Small intestine (tissue), 16 donors: ENCODE measurements at places on chromosomes 6 and 20.
A peak's percentile ranks its signal among the peaks of the same experiment; 100 is the strongest.

GRCh38 chr20:41003143-41003935 is 25.3 kb upstream of the TOP1 start:
- no peaks in the 10 kb centered on the region for H3K27me3 ChIP-seq
- H3K4me3 ChIP-seq: no peak overlapping the region
- H3K27ac ChIP-seq: peak overlapping the region; percentile 85
- no peaks in the 10 kb centered on the region for H3K36me3 ChIP-seq

DNA sequence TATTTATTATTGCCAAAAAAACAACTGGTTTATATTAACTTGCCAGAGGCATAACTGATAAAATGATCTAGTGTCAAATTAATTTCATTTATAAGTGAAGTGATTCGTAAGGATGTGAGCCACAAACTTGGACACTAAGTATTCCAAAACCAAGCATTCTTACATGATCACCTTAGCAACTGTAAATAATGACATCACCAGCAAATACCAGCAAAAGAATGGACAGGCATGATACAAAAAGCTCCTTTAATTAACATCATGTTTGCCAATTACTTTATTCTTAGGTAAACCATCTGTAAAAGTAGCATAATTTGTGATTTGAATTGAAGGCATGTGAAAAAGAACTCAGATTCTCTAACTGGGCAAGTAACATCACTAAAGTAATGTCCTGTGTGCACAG is 17.2 kb upstream of the FNDC1 start:
- no peak overlapping the region for H3K27ac ChIP-seq
- H3K4me1 ChIP-seq: no peaks in the 10 kb centered on the region
- no peaks in the 10 kb centered on the region for H3K27me3 ChIP-seq
- DNase-seq: no peak
- H3K36me3 ChIP-seq: no peaks in the 10 kb centered on the region

- H3K4me3 ChIP-seq: no peak overlapping the region
- H3K4me1 ChIP-seq: no peaks in the 10 kb centered on the region
- H3K27me3 ChIP-seq: no peaks in the 10 kb centered on the region
- H3K27ac ChIP-seq: peak overlapping the region; percentile 90
- DNase-seq: peak; percentile 90
Observed at GRCh38 chr6:42113936-42114636, 28.3 kb downstream of the C6orf132 start.

DNA sequence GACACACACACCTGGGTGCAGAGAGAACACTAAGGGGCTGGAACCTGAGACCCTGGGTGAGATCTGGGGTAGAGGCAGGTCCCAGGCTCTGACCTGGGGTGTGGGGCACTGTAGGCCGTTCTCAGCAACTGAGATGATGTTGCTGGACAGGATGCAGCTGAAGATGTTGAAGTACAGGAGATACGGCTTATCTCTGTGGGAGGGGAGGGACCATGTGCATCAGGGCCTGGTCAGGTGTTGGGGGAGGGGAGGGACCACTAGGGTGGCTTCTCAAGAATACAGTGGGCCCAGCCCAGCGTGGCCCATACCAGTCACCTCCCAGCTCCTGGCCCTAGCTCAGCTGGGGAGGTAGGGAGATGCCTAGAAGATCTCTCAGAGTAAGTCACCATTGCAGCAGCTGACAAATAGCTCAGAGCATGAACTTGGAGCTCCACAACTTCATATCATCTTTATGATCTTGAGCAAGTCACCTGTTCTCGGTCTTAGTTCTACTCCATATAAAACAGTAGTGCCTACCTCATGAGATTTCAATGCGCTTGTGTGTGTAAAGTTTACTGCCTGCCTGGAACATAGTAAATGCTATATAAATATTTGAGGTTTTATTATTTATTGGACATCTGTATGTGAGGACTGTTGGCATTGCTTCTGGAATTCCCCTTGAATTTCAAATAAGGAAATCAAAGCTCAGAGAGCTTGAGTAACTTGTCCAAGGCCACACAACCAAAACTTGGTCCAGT is 3.8 kb downstream of the SLC44A4 start:
- peaks cover 24% of the 10 kb centered on the region for H3K4me1 ChIP-seq
- H3K36me3 ChIP-seq: peaks cover 5% of the 10 kb centered on the region
- H3K27me3 ChIP-seq: no peaks in the 10 kb centered on the region
- H3K4me3 ChIP-seq: no peak overlapping the region
- H3K27ac ChIP-seq: no peak overlapping the region

DNA sequence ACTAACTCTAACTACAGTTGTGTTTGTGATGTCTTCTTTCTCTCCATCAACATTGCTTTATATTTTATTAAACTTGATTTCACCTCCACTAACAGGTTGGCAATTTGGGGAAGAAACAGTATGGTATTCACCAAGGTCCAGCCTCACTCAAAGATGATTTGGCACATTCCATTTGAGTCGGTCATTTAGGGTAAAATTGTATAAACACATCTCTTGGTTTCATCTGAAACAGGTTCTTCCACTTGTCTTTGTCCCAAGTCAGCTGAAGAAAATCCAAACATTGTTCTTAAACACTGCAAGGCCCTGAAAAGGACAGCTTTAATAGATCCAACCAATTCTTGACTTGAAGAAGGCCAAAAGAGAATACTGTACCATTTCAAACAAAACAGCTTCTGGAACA is 104.9 kb upstream of the NT5E start:
- no peaks in the 10 kb centered on the region for H3K36me3 ChIP-seq
- DNase-seq: no peak
- no peaks in the 10 kb centered on the region for H3K4me1 ChIP-seq
- no peak overlapping the region for H3K27ac ChIP-seq
- H3K4me3 ChIP-seq: no peak overlapping the region

GRCh38 chr6:38640216-38640909 is 634 bp upstream of the BTBD9 start:
- H3K27ac ChIP-seq: peak overlapping the region; percentile 94
- peaks cover 9% of the 10 kb centered on the region for H3K4me1 ChIP-seq
- H3K36me3 ChIP-seq: no peaks in the 10 kb centered on the region
- H3K4me3 ChIP-seq: peak overlapping the region; percentile 82
- DNase-seq: no peak
- no peaks in the 10 kb centered on the region for H3K27me3 ChIP-seq

DNA sequence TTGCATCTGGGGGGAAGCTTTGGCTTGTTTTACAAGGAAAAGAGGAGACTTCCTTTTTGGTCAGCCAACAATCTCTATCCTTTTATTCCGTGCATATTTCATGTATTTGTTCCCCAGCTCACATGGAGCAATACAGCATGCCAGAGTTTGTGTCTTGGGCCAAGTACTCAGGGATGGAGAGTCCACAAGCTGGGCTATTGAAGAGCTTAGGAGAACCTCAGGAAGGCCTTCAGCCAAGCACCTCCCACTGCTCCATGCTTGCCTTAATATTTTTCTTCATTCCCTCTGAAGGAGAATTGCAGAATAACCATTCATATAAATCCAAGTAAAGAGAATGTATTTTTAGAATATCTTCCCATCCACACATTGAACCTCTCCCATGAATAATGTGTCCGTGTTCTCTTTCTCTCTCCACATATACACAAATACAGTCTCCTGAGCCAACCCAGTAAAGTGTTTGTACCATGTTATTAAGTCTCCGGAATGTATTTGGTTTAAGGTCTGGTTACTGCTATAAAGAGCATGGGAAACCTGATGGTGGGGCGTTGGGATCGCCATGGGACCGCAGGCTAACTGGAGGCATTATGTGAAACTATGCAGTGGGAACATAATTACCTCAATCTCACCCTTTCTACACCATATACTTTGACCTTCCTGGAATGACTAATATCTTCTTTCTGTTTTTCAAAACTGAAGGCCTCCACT is 3.0 kb downstream of the LAMA4 start:
- peaks cover 7% of the 10 kb centered on the region for H3K27me3 ChIP-seq
- no peak for DNase-seq
- H3K36me3 ChIP-seq: no peaks in the 10 kb centered on the region
- H3K4me1 ChIP-seq: peaks cover 10% of the 10 kb centered on the region

- DNase-seq: peak; percentile 41
- H3K4me1 ChIP-seq: no peaks in the 10 kb centered on the region
- H3K27me3 ChIP-seq: no peaks in the 10 kb centered on the region
- no peaks in the 10 kb centered on the region for H3K36me3 ChIP-seq
Observed at GRCh38 chr6:35402136-35402855, 49.8 kb upstream of the FANCE start.

- H3K36me3 ChIP-seq: no peaks in the 10 kb centered on the region
- H3K27me3 ChIP-seq: no peaks in the 10 kb centered on the region
- no peak overlapping the region for H3K4me3 ChIP-seq
Observed at GRCh38 chr20:41218466-41218865, 81.1 kb downstream of the PLCG1 start.

- no peaks in the 10 kb centered on the region for H3K4me1 ChIP-seq
- H3K36me3 ChIP-seq: no peaks in the 10 kb centered on the region
- H3K27me3 ChIP-seq: no peaks in the 10 kb centered on the region
- no peak overlapping the region for H3K4me3 ChIP-seq
- no peak for DNase-seq
Observed at GRCh38 chr6:139355172-139355571, 19.3 kb downstream of the CITED2 start.

DNA sequence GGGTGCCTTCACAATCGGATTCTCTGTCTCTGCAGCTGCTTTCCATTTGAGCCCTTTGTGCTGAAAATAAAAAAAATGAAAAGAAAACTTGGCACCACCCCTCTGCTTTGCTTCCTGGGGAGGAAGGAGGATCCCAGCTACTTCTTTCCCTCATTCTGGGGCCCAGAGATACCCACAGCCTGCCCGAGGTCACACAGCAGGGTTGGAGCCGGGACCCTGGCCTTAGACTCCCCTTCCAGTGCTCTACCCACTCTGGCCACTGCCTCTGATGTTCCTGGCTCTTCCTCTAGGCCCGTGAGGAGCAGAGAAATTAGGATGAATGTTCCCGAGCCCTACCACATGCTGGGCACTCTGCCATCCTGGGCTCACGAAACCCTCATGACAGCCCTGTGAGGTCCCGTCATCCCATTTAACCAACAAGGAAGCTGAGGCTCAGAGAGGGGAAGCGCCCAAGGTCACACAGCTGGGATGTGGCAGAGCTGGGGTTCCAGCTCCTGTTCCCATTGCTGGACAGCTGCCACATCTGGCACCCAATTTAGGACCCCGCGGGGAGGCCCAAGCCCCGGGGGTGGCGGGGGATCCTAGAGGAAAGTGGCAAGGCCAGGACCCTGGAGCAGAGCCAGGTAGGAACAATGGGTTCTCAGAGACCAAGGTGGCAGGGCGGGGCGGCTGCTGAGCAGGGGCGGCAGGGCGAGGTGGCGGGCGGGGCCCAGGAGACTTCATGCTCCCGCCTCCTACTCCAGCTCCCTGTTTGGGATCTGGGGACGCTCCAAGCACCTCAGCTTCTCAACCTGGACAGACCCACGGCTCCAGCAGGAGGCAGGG is 76.6 kb downstream of the CEBPB start:
- H3K27me3 ChIP-seq: no peaks in the 10 kb centered on the region
- DNase-seq: peak; percentile 85
- H3K27ac ChIP-seq: no peak overlapping the region
- H3K36me3 ChIP-seq: no peaks in the 10 kb centered on the region
- no peak overlapping the region for H3K4me3 ChIP-seq
- no peaks in the 10 kb centered on the region for H3K4me1 ChIP-seq

GRCh38 chr20:5884465-5885335 is 65.6 kb downstream of the TRMT6 start:
- no peak for DNase-seq
- H3K36me3 ChIP-seq: no peaks in the 10 kb centered on the region
- H3K4me3 ChIP-seq: no peak overlapping the region
- H3K27ac ChIP-seq: no peak overlapping the region
- H3K27me3 ChIP-seq: no peaks in the 10 kb centered on the region

- peaks cover 9% of the 10 kb centered on the region for H3K27me3 ChIP-seq
- no peak overlapping the region for H3K27ac ChIP-seq
- peaks cover 9% of the 10 kb centered on the region for H3K36me3 ChIP-seq
- H3K4me1 ChIP-seq: no peaks in the 10 kb centered on the region
- no peak for DNase-seq
Observed at GRCh38 chr6:168315596-168315995, 4.0 kb downstream of the DACT2 start.

GRCh38 chr20:24211972-24212371 is 223.4 kb upstream of the GGTLC1 start:
- H3K36me3 ChIP-seq: no peaks in the 10 kb centered on the region
- no peak overlapping the region for H3K27ac ChIP-seq
- no peak for DNase-seq
- H3K4me3 ChIP-seq: no peak overlapping the region
- H3K4me1 ChIP-seq: peaks cover 15% of the 10 kb centered on the region
- no peaks in the 10 kb centered on the region for H3K27me3 ChIP-seq

- no peak overlapping the region for H3K4me3 ChIP-seq
- H3K27ac ChIP-seq: no peak overlapping the region
- H3K36me3 ChIP-seq: no peaks in the 10 kb centered on the region
- DNase-seq: no peak
- H3K27me3 ChIP-seq: peaks cover 4% of the 10 kb centered on the region
Observed at GRCh38 chr6:166206510-166207283, 39.0 kb upstream of the TBXT start.

DNA sequence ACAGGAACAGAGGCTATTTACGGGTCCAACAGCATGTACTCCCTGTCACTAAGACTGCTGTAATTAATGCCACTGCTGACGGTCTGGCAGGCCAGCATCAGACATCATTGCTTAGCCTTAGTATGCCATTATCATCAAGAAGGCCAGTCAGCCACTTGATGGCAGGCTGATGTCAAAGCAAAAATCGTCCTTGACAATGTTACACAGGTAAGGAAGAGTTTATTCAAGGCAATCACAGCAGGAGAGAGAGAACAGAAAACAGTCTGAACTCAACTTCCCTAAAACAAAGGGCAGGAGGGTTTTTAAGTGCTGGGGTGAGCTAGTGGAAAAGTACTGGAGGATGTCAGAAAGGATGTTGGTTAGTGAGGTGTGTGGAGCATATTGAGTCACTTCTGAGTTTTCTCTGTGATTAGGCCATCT is 25.1 kb downstream of the FKBP1C start:
- no peaks in the 10 kb centered on the region for H3K27me3 ChIP-seq
- H3K36me3 ChIP-seq: no peaks in the 10 kb centered on the region
- DNase-seq: no peak
- H3K4me1 ChIP-seq: no peaks in the 10 kb centered on the region
- H3K4me3 ChIP-seq: no peak overlapping the region

DNA sequence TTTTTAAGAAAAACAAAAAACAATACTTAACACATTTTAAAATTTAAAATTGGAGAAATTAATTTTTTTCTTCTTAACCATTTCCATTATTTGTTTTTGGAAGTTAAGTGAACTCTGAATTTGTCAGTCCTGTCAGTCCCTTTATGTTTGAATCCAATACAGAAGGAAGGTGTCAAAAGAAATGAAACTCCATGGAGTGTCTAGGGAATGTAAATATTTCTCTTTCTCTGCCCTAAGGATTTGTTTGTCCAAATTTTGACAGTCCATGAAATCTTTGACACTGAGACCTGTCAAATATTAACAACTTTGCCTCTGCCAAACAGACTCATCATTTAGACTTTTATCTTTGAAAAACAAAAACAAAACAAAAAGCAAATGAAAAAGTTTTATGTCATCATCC is 166.4 kb downstream of the EPHA7 start:
- H3K4me3 ChIP-seq: no peak overlapping the region
- H3K27ac ChIP-seq: no peak overlapping the region
- no peaks in the 10 kb centered on the region for H3K36me3 ChIP-seq
- DNase-seq: no peak
- no peaks in the 10 kb centered on the region for H3K4me1 ChIP-seq
- no peaks in the 10 kb centered on the region for H3K27me3 ChIP-seq

- DNase-seq: no peak
- peak overlapping the region; percentile 58 for H3K27ac ChIP-seq
- no peaks in the 10 kb centered on the region for H3K36me3 ChIP-seq
- H3K4me1 ChIP-seq: no peaks in the 10 kb centered on the region
- no peaks in the 10 kb centered on the region for H3K27me3 ChIP-seq
Observed at GRCh38 chr6:170018936-170019817, 267.8 kb downstream of the ERMARD start.

- no peaks in the 10 kb centered on the region for H3K4me1 ChIP-seq
- H3K36me3 ChIP-seq: no peaks in the 10 kb centered on the region
Observed at GRCh38 chr20:55488593-55488992, 516.7 kb downstream of the CBLN4 start.
